Cerebellar nuclear complex (tissue), 1 donor: ENCODE measurements at places on chromosomes 7 and 10.

DNA sequence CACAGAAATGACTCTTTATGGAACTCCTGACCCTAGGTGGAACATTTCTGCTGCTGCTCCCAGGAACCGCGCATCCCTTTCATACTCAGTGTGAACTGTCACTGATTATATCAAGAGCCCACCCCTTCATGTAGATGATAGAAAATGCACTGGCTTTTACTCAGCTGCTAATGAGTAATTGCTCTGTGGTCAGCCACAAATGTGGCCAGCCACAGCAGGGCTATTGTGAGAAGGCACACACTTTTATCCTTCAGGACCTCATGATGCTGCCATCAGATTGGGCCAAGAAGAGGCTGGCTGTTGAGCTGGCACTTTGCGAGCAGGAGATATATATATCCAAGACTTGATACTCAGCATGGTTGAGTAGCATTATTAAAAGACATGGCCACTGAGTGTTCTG, 124.7 kb downstream of the CFAP58 start:
- no peak for DNase-seq

- no peak for DNase-seq
Observed at GRCh38 chr7:1545417-1546246, 10.4 kb downstream of the TMEM184A start.

DNA sequence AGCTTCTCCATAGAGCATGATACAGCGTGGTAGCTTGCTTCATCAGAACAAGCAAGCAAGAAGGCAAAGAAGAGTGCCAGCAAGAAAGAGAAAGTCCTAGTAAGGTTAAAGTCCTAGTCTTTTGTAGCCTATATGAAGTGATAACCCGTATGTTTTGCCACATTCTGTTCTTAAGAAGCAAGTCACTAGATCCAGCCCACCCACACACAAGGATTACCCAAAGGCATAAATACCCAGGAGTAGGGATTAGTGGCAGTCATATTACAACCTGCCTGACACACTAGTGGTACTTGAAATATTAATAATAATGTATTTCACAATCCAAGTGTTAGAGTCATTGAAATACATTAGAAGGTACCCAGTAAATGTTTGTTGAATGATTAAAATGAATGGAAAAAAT, 285.5 kb downstream of the HPSE2 start:
- DNase-seq: no peak

DNA sequence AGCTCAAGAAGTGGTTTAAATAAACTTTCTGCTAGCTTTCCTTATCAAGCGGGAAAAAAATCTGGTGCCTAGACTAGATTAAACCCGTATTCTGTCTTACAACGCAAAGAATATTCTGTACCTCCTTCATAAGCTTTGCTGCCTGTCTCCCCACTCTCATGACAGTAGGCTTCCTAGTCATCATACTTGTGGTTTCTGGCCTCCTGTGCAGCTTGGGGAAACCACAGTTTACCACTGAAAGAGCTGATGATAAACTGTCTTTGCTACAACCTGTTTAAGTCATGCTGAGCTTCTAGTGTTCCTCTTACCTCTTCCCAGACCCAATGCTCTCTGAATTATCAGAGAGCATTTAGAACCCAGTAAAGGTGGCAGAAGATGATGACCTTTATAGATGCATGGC, 55.0 kb downstream of the PODXL start:
- no peak for DNase-seq

DNA sequence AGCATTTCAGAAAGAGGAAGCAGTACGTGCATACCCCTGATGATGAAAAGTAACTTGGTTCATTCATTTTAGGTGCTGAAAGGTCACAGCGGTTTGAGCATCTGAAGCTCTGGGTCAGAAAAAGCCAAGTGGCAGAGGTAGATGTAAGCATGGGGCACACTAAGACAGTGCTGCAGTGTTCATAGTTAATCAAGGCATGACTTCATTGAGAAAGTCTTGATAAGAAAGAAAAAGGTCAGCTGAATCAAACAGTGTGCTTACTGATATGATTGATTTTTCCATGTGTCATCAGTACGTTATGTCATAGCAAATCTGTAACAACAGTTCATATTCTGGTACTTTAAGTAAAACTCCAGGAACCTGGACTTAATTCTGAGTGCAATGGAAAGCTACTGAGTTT, 107.7 kb upstream of the PCLO start:
- no peak for DNase-seq
